ENCODE measurements at places on chromosomes 3 and 15.

DNA sequence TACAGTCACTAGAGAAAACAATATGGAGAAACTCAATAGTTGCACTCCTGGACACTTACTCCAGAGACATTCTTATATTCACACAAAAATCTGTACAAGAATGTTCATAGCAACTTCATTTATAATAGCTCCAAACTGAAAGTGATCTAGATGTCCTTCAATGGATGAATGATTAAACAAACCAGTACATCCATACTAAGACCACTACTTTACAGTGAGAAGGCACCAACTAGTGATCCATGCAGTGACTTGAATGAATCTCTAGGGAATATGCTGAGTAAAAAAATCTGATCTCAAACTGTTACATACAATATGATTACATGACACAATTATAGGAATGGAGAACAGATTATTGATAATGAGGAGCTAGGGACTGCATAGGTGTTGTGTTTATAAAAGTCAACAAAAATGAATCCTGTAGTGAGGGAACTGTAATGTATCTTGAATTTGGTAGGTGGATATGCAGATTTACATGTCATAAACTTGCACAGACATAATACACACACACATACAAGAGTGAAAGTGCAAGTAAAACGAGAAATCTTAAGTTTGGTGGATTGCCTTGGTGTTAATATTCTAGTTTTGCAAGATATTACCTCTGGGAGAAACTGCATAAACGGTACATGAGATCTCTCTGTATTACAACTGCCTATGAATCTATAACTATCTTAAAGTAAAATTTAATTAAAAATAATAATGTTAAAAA, 85.7 kb downstream of the SPATA16 start:
- no peak for DNase-seq

GRCh38 chr15:95174301-95175259, 943.2 kb downstream of the MCTP2 start:
- DNase-seq = no peak

DNA sequence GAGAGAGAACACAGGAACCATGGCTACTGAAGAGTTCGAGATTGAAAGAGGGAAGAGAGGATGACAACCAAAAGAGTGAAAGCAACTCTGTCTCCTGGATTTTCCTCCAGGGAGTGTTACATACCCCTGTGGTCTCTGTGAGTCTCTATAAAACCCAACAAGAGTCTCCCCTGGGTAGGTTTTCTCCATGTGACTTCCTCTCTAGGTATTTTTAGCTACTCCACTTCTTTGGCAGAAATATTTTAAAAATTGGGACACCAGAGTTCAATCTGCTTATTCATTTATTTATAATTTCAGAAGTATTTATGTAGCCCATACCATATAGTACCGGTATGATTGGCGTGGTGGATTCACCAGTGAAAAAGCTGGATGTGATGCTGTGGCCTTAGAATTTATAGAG, 671.7 kb upstream of the NR2F2 start:
- DNase-seq = no peak

DNA sequence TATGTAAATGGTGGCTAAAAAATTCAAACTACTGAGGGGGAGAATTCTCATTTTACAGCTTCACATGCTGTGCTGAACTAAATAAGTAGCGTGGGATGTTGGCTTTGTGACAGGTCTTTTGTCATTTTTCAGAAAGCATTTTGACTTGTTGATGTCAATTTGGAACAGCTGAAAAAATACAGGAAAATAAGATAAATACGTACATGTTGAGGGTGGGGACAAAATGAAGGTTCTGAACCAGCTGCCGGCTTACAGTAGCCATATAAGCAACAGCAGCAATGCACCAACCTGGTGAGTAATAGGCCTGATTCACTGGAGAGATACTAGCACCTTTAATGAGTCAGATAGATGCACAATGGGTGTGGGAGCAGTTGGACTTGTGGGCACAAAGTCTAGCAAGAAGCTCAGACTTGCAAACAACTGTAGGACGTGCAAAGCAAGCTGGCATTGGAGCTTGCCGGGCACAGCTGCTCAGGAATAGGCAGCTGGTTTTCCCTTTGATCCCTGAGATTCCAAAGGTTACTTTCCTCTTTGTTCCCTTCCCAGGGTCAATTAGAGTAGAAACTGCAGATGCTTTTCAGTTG, 12.9 kb downstream of the B3GNT5 start:
- DNase-seq = peak; percentile 46

DNA sequence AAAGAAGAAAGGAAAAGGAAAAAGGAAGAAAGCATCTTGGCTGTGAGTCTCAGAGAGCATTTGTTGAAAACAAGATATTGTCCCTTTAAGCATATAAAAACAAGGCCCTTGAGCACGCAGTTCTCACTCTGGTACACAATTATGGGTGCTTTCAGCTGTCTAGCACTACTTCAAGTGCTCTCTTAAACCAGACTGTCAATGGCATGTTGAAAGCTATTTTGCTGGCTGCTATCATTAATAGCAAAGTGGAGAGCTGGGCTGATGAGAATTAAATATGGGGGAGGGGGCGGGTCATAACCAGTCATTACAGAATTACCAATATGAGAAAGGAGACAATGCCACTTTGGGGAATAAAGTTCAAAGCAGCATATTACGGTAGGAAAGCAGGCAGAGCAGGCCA, 9.3 kb downstream of the TLE3 start:
- DNase-seq = peak; percentile 43

DNA sequence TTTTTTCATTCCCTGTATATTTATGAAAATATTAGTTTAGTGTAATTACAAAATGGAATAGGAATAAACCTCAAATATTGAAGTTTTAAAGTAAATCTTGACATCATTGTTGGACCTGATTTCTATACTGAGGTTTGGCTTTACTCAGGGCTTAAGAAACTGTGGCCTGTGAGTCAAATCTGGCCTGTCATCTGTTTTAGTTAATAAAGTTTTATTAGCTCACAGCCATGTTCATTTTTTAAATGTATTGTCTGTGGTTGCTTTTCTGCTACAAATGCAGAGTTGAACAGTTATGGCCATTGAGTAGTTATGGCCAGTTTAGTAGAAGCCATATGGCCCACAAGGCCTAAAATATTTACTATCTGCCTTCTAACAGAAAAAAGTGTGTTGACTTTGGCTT, 80.7 kb downstream of the DIPK2A start:
- DNase-seq = no peak

DNA sequence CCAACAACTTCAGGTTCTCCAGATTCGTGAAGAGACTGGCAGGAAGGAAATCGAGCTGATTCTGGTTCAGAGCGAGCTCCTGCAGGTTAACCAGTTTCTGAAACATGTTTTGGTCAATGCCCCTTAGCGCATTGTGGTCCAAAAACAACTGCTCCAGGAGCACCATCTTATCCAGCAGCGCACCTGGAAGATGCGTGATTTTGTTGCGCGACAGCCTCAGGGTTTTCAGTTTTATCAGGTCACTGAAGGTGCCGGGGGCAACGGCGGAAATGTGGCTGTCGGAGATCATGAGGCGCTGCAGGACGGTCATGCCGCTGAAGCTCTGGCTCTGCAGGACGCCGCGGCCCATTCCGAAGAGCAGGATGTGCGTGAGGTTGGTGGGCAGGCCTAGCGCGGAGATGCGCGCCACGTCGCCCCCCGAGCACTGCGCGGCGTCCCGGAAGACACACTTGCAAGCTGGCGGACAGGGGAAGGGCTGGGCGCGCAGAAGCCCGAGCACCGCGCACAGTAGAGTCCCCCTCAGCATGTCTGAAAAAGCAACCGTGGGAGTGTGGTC, 1.2 kb downstream of the GP5 start:
- DNase-seq = peak; percentile 33

- peak; percentile 80 for DNase-seq
Observed at GRCh38 chr3:22117751-22118346, 366.8 kb upstream of the ZNF385D start.

DNA sequence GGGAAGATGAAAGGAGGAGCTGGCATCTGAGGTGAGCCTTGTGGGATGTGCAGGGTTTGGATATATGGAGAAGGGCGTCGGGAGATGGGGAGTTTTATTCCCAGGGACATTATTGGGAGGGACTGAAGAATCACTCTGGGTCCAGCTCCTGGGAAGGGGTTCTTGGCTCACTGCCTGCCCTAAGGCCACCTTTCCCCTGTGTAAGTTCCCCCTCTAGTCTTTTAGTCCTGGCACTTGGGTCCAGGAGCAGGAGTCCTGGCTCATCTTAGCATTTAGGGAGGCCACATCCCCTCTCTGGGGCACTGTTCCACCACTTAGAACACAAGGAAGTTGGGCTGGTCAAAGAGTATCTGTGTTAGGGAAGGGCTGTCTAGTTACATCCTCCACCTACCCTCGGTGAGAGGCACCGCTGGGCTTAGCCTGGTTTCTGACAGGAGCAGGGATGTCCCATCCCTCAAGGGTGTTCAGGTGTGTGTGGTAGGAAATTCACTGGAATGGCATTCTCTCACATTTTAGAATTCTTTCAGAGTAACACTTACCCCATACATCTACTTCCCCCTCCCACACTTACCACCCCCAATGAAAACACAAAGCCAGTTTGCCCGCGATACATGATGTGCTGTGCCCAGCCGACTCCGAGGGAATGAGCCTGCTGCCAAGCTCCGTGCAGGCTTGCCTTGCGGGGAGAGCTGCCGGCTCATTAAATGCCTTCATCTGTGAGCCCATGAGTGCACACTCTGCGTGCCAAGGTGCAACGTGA, 86.7 kb downstream of the FAM43A start:
- DNase-seq = no peak

GRCh38 chr15:60865507-60865906, 363.6 kb downstream of the RORA start:
- DNase-seq = no peak

DNA sequence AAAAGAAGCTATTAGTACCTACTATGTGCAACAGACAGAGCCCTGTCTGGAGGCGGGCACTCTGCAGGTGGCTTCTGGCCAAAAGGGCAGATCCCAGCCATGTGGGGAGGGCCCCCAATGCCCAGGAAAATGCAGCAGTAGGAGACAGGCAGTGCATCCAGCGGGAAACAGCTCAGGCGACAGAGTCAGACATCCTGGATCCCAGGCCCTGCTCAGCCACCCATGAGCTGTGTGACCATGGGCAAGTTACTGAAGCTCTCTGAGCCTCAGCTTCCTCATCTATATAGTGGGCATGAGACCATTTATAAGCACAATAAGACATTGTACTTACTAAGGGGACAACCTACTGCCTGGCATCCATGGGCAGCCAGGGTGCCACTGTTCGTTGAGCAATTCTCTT, 25.8 kb downstream of the NUP210 start:
- no peak for DNase-seq

DNA sequence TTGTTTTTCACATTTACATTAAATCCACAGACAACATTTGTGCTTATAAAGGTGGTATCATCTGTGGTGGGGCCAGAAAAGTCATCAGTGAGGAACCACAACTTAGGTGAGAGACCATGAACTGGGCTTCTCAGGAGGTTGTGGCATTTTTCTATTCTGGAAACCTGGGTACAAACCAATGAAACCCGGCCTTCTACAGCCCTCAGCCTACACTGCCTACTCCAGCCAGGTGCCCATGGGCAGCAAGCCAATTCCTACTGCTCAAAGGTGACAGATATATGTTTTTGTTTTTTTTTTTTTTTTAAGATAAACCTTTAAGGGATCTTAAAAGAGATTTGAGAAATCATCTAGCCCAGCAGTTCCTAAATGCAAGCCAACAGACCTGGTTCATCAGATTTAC, 20.3 kb downstream of the SPG21 start:
- no peak for DNase-seq

DNA sequence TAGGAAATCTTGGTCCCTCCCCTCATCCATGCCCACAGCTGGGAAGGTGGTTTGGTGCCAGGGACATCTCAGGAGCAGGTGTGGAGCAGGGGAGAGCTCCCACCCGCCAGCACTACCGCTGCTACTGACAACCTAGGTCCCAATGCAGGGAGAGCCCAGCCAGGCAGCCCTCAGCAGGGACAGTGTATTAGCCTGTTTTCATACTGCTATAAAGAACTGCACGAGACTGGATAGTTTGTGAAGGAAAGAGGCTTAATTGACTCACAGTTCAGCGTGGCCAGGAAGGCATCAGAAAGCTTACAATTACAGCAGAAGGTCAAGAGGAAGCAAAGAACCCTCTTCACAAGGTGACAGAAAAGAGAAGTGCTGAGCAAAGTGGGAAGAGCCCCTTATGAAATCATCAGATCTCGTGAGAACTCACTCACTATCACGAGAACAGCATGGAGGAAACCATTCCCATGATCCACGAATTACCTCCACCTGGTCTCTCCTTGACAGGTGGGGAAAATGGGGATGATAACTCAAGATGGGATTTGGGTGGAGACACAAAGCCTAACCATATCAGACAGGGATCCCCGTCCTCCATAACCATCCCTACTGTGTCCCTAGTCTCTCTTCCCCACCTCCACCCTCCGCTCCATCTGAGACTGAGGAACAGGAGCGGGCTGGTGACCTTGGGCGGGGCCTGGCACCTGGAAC, 218.6 kb downstream of the TBC1D2B start:
- DNase-seq = no peak

DNA sequence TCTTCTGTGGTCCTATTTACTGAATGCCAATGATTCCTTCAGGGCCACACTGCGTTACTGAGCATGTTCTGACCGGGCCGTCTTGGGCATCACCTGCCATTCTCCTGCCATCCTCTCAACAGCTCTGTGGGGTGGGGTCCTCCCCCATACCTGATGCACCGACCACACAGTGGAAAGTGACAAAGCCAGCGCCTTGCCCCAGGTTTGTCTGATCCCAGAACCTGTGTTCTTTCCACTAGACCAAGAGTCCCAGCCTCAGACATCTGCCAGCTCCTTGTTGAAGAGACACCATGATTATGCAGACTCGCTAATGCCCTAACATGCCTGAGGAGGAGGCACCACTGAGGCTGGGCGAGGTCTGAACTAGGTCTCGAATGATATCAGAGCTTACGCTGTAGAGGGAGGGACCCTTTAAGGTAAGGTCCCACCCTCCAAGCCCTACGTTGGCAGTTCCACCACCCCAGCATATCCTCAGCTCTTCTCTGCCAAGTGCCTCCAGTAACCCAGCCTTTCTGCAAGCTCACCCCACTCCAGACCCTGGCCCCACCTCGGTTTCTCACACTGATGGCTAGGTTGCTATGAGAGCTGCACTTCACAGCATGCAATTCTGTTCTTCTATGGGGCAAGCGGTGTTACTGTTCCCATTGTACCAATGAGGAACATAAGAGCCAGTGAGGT, 29.8 kb upstream of the PLXNA1 start:
- DNase-seq = no peak

GRCh38 chr3:122642935-122643334, 37.7 kb upstream of the PARP14 start:
- DNase-seq = no peak

DNA sequence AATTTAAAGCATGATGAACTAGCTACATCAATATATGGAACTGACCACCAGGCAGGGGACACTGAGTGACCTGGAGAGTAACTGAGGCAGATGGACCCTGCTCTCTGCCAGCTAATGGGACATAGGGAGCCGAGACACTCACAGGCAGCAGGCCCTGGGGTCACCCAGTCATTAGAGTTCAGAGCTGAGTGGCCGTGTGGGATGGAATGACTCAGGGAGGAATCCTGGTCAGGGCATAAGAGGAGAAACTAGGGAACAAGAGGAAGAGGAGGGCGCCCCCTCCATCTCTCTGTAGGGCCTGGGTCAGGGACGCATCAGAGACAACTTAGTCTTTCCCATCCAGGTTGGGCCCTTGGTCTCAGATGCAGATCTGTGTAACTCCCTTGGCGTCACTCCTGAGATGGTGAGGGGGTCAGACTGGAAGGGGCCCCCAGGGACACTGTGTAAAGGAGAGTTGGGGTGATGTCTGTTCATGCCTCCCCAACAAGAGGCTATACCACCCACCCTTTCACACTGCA, 39.8 kb downstream of the CCDC12 start:
- no peak for DNase-seq

GRCh38 chr3:163601426-163601825, 1476.9 kb downstream of the SI start:
- DNase-seq = no peak
